ENCODE measurements at places on chromosomes 3 and 15.
A peak's percentile ranks its signal among the peaks of the same experiment; 100 is the strongest.

DNA sequence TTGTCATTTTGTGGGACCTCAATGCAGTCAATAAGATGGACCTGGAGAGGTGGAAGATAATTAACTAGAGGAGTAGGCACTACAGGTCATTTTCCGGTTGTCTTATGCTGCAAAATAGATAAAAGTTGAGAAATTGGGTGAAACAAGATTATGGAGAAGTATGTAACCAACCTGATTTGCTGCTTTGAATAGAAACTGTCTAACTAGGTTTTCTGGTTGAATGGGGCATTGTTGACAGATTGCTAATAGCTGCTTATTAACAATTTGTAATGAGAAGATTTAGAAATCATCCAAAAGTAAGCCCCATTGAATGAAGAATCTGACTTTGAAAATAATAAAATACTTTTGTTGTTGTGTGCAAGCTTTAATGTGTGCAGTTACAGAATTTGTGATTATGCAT is 26.2 kb downstream of the PIAS1 start:
- H3K4me1 ChIP-seq = peaks cover 15% of the 10 kb centered on the region
- no peaks in the 10 kb centered on the region for H3K27me3 ChIP-seq
- DNase-seq = no peak
- no peak overlapping the region for H3K27ac ChIP-seq

DNA sequence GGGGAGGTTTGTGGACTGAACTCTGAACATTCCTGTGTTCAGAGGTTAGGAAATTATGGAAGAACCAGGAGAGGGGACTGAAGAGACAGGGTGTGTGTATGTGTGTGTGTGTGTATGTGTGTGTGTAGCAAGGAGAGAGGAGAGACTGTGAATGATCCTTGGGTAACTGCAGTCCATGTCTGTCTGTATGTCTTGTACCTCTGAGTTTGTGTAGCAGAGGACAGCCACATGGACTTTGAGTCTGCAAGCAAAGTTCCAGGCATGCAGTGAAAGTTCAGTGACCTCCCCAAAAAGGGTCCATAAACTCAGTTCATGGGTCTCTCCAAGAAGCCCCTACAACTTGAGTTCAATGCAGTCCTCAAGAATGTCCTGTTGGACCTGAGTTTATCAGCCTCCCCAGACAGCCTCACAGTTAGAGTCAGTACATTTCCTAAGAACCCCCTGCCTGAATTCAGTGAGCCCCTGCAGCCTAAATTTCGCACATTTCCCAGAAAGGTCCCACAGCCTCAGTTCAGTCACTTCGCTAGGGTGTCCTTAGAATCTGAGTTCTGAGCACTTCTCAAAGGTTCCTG is 28.3 kb upstream of the HERC1 start:
- H3K4me1 ChIP-seq = peaks cover 32% of the 10 kb centered on the region
- H3K27ac ChIP-seq = no peak overlapping the region
- no peaks in the 10 kb centered on the region for H3K36me3 ChIP-seq
- DNase-seq = no peak
- no peaks in the 10 kb centered on the region for H3K27me3 ChIP-seq
- no peak overlapping the region for H3K4me3 ChIP-seq

DNA sequence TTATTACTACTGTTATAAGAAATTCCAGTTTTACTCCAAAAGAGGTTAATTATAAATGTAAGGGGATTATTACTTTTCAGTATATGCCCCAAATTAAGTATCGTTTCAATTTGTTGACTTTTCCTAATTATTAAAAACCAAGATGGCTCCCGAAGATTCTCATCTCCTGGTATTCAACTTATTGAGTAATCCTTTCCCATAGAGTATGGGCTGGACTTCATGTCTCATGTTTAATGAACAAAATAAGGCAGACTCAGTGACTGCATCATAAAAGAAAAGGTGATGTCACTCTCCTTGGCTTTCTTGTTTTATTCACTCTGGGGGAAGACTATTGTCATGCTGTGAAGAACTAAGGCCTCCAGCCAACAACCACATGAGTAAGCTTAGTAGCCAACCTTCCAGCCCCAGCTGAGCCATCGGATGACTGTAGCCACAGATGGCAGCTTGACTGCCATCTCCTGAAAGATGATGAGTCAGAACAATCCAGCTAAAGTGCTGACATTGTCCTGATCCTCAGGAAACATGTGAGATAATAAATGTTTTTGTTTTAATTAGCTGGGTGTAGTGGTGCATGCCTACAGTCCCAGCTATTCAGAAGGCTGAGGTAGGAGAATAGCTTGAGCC is 17.3 kb downstream of the IGF2BP2 start:
- no peaks in the 10 kb centered on the region for H3K27me3 ChIP-seq
- peak; percentile 30 for DNase-seq
- no peaks in the 10 kb centered on the region for H3K4me1 ChIP-seq
- H3K36me3 ChIP-seq = no peaks in the 10 kb centered on the region

DNA sequence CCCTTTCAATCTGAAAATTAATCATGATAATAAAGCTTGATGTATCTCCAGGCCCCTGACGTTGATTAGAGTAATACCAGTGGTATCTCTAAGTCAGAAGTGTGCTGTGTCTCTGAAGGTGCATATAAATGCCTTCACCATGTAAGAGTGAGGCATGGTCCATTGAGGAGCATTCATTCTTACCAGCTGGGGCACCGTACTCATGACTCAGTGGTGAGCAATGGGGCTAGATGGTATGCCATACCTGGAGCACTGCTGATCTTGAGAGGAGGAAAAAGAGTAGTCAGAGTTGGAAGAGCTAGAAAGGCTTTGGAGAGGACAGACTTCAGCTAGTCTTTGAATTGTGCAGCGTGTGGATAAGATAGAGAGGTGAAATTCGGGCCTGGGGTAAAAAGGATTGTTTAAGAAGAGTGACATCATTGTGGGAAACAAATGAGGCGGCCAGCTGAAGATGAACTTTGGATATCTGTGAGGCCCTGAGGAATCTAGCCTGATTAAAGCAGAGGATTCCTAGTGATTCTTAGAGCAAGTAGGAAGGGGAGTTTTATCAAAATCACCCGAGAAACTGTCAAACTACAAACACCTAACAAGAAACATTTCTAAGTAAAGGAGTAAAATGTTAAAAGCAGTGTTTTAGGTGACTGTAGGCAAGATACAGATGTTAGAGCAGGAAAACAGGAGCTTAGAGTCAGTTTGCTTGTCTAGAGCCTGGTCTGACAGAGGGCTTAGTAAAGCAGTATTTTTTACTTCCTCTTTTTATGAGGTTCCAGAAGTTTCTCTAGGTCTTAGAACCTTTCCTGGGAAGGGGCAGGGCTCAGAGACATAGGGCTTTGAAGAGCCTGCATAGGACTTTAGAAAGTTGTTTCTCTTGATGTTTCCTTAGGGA is 13.6 kb downstream of the TMOD3 start:
- H3K4me3 ChIP-seq = no peak overlapping the region
- no peaks in the 10 kb centered on the region for H3K36me3 ChIP-seq
- no peaks in the 10 kb centered on the region for H3K27me3 ChIP-seq
- DNase-seq = no peak

GRCh38 chr3:128442070-128442469 is 24.6 kb downstream of the DNAJB8 start:
- H3K4me1 ChIP-seq = peaks cover under 1% of the 10 kb centered on the region
- H3K27ac ChIP-seq = no peak overlapping the region
- no peak overlapping the region for H3K4me3 ChIP-seq
